Stimulated activated CD4-positive, alpha-beta T cell treated with anti-CD3 and anti-CD28 coated beads, Interleukin-4, amount 100 ng/mL, for 48 hours (primary cell): ENCODE measurements at places on chromosomes 7 and 10.

GRCh38 chr10:23120001-23120934 lies 24.9 kb downstream of the MSRB2 start:
- no peak for DNase-seq

DNA sequence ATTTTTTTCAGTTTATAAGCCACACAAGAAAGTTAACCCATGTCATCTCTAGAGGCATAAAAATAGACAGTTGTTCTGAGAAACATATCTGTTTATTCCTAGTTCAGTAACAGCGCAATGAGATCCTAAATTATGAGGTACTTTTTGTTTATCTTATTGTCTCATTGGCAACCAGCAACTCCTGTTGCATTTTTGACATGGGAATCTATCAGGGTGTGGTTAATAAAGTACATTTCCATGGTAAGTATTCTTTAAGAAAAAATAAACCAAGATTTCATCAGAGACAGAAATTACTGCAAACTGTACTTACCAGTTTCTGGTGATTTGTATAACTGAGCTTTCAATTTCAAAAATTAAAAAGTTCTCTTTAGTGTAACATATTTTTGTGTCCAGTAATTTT lies 9.0 kb downstream of the FAS start:
- DNase-seq, result no peak

DNA sequence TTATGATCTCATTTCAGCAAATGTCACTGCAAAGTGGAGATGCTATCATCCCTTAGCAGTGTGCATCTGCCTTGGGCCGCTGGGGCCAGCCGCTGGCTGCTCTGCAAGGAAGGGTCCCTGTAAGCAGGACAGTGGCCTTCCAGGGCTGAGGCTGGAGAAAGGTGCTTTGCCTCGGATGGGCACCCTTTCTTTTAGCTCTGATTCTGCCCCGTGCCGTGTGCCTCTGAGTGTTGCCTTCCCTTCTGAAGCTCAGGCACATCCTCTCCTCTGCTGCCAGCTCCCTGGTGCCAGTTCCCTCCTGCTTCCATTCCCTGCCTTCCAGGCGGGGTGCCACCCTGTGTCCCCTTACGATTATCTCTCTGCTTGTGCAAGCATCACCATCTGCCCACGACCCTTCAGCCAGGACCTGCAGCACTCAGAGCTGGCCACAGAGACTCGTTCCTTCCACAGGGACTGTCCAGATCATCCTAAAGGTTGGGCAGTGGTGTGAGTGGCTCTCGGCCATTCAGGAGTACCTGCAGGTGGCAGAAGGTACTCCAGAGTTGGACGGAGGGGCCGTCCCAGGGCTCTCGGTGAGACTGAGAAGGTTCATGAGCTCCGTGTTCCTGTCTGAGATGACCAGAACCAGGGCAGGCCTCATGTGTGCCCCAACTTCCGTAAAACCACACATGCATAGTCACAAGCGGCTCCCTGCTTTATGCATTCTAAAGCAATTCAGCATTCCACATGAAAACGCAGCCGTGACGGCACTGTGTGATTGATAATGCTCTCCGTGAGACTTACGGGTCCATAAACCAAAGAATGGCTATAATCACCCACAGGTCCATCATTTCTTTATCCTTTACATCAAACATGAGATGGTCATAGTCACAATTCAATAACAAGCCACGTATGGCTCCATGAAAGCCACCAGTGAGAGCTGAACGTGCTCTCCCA lies 371.4 kb downstream of the DNAJB6 start:
- no peak for DNase-seq

- DNase-seq, result peak; percentile 50
These were observed 57.6 kb upstream of the EZH2 start for GRCh38 chr7:148941598-148942275.

DNA sequence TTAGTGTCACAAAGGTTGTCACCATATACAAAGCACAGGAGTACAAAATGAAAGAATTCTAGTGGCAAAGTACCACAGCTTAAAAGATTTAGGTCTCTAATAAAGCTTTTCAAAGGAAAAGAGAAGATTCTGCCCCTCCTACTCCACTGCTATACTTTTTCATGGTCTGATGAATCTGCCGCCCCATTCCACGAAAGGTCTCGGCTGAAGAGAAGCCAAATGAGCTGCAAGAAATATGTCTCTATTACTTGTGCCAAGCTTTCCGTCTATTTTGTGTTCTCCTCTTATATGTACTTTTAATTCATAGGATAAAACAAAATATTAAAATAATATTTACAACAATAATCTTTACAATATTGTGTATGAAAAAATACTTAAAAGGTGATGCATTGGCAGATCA lies 222.6 kb downstream of the ANK3 start:
- DNase-seq, result no peak

- DNase-seq, result no peak
These were observed 37.6 kb downstream of the ZNF92 start for GRCh38 chr7:65411249-65411648.

DNA sequence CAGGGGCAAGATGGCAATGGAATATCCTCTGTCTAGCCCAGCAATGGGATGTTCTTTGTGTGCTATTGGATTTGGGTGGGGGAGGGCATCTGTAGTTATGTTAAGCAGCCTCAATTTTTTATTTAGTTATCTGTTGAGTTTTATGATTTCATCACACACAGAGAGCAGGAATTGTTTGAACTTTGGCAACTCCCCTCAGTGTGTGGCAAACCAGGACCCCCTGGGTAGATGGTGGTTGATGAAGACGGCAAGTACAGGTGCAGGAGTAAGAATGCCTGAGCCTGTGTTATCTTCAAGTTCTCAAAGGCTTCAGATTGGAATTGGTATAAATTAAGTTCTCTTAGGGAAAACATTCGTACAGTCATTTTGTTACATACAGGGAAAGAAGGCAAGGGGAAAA lies 142.4 kb upstream of the SAMD8 start:
- no peak for DNase-seq

GRCh38 chr7:49255054-49255453 lies 330.7 kb downstream of the CDC14C start:
- no peak for DNase-seq

DNA sequence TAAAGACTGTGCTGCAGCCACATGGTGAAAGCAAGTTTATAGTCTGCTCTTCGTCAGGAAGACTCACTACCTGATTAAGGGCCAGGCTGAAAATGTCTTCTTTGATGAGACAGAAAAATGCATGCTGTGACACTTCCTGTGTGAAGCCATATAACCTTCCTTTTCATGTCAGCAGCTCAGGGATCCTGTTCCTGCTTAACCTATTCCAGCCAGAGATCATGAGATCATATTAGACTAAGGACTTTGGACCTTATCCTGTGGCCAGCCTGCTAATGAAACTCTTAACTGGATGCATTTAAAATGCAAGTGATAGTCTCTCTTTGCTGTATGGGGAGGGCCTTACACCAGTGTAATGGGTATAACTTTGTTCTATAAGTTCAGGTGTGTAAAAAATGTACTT lies 165.2 kb downstream of the PTEN start:
- DNase-seq, result no peak

GRCh38 chr10:87036623-87037022 lies 16.5 kb downstream of the FAM25A start:
- no peak for DNase-seq
